Astrocyte of the cerebellum (primary cell): ENCODE measurements at places on chromosomes 1 and 21.

DNA sequence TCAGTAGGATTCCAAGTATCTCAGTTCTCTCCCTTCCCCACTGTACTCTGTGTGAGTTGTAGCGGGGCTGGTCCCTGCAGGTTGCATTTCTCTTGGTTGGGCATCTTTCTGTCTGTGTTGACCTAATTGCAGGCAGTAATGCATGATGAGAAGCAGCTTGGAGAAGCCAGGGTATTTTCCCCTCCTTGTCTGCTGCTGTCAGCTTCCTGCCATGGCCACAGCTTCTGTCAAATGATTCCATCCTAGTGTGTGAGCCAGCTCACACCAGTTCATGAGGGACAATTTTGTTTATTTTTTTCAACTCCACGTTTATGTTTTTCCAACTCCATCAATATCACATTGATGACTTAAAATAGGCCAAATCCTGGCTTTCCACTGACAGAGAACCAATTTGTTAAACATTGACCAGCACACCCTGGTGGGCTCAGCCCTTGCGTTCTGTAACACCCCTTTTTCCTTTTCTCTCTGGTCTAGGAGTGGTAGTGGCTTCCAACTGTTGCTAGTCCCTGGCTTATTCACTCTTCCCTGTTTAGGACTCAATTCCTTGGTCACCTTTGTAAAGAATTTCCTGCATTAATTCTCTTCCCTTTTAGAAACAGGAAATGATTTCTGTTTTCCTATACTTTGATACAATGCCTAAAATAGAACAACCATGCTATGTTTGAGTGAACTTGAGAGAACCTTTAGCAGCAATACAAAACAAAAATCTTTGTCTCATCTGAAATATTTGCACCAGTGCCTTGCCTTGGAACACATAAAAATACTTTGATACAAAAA lies 44.9 kb upstream of the APOBEC4 start:
- DNase-seq = no peak

GRCh38 chr1:156474966-156475365 lies 25.6 kb downstream of the MEF2D start:
- no peak for DNase-seq

GRCh38 chr1:11501906-11502485 lies 23.0 kb downstream of the DISP3 start:
- DNase-seq = no peak

GRCh38 chr1:66954208-66954607 lies 29.4 kb downstream of the MIER1 start:
- no peak for DNase-seq

- DNase-seq = no peak
Observed at GRCh38 chr1:110112656-110113055, 413 bp downstream of the UBL4B start.

GRCh38 chr21:44965251-44966022 lies 25.6 kb downstream of the SLX9 start:
- DNase-seq = no peak

- DNase-seq = no peak
Observed at GRCh38 chr1:35386290-35386689, 117.8 kb downstream of the ZMYM4 start.

DNA sequence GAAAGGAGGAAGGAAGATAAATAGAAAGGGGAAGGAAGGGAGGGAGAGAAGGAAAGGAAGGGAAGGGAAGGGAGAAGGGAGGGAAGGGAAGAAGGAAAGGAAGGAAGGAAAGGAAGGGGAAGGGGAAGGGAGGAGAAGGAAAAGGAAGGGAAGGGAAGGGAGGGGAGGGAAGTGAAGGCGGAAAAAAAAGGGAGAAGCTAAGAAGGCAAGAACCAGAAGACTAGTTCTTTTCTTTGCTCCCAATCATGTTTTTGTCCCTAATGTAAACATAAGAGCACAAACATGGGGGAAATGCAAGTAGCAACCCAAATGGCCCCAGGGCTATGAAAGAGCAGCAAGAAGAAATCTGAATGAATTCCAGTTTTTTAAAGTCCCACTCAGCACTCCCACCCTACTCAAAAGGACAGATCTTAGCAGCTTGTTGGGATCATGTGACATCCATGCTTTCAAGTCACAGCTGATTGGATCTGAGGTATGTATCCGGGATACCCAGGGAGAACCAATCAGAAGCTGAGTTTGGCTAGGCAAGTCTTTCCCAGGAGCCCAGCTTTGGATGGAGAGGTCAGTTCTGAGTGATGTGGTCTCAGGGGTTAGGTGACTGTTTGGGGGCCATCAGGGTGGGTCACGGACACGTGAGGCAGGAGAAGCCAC lies 24.2 kb upstream of the FHAD1 start:
- no peak for DNase-seq

- DNase-seq = no peak
Observed at GRCh38 chr1:214425101-214425500, 126.3 kb downstream of the PTPN14 start.

DNA sequence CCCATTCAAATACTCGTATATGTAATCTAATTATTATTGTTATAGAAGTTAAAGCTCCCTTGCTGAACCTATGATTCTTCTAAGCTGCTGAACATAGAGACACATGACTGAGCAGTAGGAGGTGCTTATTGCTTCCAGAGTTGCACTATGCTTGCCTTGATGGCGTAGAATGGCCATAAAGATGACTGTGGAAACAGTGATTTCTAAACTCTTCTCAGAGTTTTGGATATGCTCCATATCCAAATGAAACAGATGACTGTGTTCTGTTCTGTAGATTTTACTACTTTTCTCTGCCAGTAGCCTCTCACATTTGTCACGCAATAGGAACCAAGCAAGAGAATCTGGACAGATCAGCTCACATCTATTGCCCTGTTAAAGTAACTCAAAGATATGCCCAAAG lies 88.1 kb upstream of the CACYBP start:
- DNase-seq = no peak

GRCh38 chr1:89746424-89747149 lies 74.2 kb upstream of the LRRC8D start:
- no peak for DNase-seq

- no peak for DNase-seq
Observed at GRCh38 chr1:188169971-188170370, 1341.2 kb downstream of the PLA2G4A start.

GRCh38 chr1:165828669-165829329 lies 1.4 kb downstream of the UCK2 start:
- DNase-seq = peak; percentile 71

- no peak for DNase-seq
Observed at GRCh38 chr1:178048426-178048825, 45.5 kb upstream of the RASAL2 start.

DNA sequence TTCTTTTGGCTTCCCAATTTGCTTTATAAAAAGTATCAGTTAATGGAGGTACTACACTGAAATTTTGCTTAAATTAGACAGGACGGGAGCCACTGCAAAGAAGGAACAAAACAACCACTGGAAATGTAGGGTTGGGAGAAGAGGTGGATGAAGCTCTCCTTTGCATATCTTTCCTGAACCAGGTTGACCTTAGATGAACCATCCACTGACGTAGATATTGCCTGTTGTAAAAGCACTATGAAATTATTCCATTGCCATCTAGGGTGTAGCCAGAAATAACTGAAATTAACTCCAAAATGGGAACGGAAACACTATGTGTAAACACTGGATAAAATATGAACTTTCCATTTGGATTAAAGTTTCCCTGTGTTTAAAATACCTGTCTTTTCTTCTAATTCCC lies 1.2 kb upstream of the ABL2 start:
- no peak for DNase-seq

GRCh38 chr1:32205401-32206370 lies at the start of gene IQCC:
Gene IQCC, plus strand, starts transcription at chr1:32205671. Its CDS starts 11 bp downstream, at chr1:32205682.
- no peak for DNase-seq

DNA sequence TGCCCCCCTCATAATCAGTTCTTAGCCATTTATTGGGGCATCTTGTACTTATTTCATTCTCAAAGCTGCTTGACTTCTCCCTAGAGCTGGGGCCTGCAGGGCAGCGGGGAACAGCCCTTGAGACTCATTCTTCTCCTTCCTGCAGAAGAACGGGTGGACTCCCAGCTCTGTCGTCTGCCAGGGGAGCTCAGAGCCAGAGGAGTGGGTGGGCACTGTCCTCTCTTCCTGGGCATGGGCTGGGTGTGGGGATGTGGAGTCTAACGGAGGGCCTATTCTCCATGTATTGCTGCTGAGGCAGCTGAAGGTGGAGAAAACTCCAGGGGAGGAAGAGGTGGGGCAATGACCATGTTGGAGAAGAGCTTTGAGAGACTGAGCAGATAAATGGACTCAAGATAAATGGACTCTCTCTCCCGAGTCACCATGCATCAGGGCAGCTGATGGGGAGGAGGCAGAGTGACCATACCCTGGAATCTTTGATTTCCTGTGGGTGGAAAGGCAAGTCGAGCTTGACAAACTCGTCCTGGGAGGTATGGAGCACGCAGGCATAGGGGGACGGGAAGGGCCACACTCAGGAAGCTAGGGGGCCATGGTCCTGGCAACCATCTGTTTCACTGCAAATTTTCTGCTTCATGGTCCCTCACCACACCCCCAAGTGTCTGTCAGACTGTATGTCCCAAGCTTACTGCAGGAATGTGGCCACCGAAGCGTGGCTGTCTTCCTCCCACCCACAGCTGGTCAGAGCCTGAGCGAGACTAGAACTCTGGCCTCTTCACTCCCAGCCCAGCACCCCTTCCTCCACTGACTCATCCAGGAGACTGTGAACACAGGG lies 56.9 kb upstream of the ATP2B4 start:
- DNase-seq = no peak

GRCh38 chr1:187374082-187374481 lies 545.3 kb downstream of the PLA2G4A start:
- no peak for DNase-seq

DNA sequence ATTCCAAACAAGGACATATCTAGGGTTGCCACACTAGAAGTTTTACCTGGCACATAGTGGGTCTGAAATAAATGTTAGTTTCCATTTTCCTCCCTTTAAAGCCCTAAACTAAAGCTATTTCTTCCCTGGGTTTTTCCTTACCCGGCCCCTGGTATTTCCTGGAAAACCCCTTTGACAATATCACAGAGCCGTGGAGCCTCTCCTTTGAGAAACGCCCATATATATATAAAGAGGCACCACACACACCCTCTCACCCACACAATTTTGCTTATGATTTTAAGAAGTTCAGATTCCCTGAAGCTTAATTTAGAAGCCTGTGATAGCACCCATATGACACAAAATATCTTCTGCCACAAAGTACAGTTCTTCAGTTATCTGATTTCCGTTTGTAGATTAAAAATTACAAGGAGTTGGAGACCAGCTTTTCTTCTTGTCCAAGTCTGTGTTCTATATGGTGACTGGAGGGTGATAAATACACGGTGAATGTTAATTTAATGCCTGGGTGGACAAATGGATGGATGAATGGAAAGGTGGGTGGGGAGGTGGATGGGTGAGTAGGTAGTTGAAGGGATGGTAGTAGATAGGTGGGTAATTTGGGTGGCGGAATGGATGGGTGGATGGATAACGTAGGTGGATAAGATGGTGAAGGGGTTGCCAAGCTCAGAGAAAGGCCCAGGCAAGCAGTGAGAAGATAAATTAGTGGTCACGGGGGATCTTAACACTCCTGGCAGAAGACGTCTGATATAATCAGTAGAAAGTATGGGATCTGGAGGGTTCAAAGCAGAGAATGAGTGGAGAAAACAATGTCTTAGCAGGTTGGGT lies 154.4 kb upstream of the FGGY start:
- DNase-seq = no peak

- DNase-seq = no peak
Observed at GRCh38 chr1:23661887-23662286, 29.7 kb upstream of the RPL11 start.

DNA sequence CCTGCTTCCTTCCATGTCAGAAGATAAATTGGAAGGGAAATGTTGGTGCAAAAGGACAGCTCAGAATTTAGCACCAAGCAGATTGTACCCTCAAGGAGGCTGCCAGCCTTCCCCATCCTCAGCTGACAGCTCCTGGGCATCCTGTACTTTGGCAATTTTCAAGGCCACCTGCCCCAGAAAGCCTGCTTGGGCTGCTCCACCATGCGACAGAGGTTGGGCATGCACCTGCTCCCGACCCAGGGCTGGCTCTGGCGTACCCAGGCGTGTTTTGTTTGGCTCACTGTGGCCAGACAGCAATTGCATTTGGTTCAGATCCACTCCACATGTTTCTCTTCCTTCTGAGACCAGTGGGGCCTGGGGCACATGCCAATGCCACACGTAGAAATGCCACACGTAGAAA lies 547.8 kb downstream of the NPHP4 start:
- DNase-seq = no peak

DNA sequence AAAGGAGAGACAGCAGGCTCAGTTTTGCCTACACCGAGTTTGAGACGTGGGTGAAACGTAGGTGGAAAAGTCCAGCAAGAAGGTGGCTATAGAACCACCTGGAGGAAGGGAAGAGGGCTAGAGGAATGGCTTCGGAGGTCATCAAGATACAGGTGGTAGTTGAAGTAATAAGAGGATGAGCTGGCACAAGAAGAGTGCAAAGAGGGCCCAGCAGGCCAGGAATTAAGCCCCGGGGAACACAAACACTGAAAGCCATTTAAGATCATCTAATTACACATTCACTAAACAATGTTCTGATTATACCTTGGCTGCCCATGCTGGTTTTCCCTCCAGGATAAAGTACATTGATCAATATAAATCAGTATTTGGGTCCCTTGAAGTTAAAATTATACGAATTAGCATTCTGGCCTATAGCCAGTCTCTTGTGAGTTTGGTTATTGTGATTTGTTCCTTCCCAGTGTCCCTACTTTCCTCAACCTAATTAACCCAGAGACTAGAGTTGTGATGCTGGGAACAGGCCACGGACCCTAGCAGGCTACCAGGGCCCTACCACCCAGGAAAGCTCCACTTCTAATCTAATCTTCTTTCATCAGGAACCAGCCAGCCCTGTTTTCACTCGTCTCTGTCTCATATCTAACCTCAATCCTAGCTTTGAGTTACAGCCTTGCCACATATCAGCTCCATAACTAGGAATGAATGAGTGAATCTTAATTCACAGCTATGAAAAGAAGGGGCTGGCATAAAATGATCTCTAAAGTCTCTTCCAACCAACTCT lies 26.4 kb upstream of the PPP1R15B start:
- no peak for DNase-seq

DNA sequence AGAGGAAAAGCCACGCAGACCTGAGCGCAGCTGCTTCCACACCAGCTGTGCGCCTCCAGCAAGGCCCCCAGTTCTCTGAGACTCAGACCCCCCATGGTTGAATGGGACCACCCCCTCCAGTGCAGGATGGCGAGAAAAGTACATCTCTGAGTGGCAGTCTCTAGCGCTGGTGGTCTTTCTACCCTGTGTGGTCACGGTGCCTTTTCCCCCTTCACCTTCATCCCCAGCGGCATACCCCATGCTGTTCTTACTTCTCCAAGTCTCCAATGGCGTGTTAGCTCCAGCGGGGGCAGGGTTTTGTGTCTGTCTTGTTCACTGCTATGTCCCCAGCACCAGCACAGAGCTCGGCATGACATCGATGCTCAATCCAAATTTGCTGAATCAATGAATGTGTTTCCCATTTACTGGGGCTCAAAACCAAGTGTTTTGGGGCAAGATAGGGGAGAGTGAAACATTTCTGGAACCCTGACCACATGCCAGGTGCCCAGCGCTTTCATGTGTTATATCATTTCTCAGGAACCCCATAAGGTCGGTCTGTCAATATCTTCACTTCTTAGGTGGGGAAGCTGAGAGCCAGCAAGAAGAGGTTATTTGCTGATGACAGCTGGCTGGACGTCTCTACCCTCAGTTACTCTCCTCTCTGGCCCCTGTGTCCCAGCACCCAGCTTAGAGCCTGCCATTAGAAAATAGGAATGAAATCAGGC lies 959 bp upstream of the SDC3 start:
- DNase-seq = no peak

GRCh38 chr1:208584167-208584755 lies 340.1 kb upstream of the PLXNA2 start:
- no peak for DNase-seq
